ENCODE measurements at places on chromosomes 7 and 10. TPM values are rescaled to one million over a fixed set of nuclear protein-coding genes. Genes with fewer than 3 reads are reported as not detected.

DNA sequence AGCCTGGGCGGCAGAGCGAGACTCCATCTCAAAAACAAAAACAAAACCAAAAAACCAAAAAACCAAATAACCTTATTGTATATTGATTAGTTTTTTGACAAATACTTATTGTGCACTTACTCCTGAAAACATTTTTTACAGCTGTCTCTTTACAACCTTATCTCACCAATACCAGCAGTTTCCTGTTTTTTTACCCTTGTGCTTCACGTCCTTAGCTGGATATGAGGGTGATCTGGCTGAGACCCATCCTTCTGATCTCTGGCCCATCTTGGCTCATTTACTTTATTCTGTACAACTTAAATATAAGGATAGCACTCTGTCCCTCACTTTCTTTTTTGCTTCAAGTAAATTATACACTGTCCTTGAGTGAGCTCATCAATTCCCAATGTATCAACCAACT, 104.6 kb upstream of the DNAJB12 start:
- DNase-seq, result no peak

NPFFR1 gene
- not detected for total RNA-seq

DNA sequence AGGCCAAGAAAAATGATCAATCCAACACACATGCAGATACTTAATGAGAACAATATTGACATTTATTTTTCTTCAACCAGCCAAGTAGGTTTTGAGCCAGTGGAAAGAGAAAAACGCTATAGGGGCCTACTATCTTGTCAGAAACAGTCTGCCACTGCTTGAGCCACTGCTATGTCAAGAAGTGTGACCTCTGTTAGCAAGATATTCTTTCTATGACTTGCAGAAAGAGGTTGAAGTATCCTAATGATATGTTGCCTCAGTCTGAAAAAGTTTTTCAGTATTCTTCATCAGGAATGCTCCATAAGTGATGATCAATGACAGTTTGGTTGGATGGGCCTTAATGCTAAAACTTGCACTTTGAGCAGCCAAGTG, 328.4 kb upstream of the KCND2 start:
- DNase-seq, result no peak

DNA sequence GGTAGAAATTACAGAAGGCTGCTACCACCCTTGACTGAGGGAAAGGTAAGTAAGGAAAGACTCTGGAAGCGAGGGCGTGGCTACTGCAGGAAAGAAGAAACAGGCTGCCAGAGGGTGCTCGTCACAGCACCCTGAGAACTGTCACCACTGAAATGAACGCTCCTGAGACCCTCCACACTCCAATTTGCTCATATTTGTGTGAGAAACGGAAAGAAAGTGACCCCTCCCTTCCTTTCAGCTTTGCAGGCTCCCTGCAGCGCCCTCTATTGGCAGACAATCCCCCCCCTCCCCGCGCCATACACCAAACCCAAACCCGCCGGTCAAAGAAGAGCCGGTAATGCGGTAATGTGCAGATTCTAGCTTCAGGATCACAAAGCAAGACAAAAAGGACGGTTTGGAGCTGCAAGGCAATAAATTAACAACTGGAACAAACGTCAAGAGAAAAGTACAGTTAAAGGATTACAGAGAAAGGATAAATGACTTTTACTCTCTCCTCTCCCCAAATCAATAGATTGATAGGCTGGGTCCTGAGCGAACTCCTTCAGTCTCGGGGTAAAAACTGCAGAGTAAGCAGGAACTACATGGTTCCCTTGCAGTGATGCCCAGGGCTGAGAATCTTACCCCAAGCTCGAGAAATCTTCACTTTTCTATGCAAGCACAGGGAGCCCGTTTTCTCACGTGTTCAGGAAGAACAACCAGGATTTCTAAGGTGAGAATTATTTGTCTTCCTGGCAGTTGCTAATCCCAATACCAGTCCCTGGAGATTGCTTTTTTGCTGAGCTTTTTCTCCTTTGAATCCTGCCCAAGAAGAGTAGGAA, 47.6 kb downstream of the STEAP1B start:
- no peak for DNase-seq
